ENCODE measurements at places on chromosomes 5 and 9. TPM values are rescaled to one million over a fixed set of nuclear protein-coding genes. Genes with fewer than 3 reads are reported as not detected.

TMEM174 gene
- total RNA-seq = not detected

GRXCR2 gene
- not detected for total RNA-seq

FSTL4 gene
- total RNA-seq = 0.17 TPM

ADGRD2 gene
- total RNA-seq = not detected

ZNF782 gene
- 4.0 TPM for total RNA-seq

SMU1 gene
- total RNA-seq = 33.4 TPM

IFNB1 gene
- not detected for total RNA-seq

FGD3 gene
- total RNA-seq = not detected

EGR1 gene
- total RNA-seq = 4.5 TPM

LVRN gene
- total RNA-seq = 0.44 TPM

NME5 gene
- 2.6 TPM for total RNA-seq

ZNF883 gene
- total RNA-seq = 7.9 TPM

FOXE1 gene
- not detected for total RNA-seq

SUSD3 gene
- 1.3 TPM for total RNA-seq

PRDM9 gene
- total RNA-seq = not detected

LECT2 gene
- not detected for total RNA-seq

REEP2 gene
- total RNA-seq = 8.4 TPM

CNTFR gene
- total RNA-seq = 0.44 TPM

C5orf52 gene
- not detected for total RNA-seq

CXCL14 gene
- total RNA-seq = not detected

CDX1 gene
- total RNA-seq = 0.17 TPM

PALM2AKAP2 gene
- total RNA-seq = 5.1 TPM

LTC4S gene
- total RNA-seq = not detected

IGIP gene
- total RNA-seq = 11.9 TPM

WDR38 gene
- total RNA-seq = not detected

ROR2 gene
- 20.9 TPM for total RNA-seq

UBE2QL1 gene
- total RNA-seq = not detected

C5orf58 gene
- not detected for total RNA-seq

INSL6 gene
- total RNA-seq = not detected

PCDHGB2 gene
- total RNA-seq = 5.1 TPM

C9orf50 gene
- total RNA-seq = 0.44 TPM

PLEKHG4B gene
- total RNA-seq = under 0.01 TPM

KIF24 gene
- 0.50 TPM for total RNA-seq

ZNF622 gene
- 58.6 TPM for total RNA-seq

TYRP1 gene
- total RNA-seq = not detected

PCDHGA2 gene
- 6.6 TPM for total RNA-seq

ASS1 gene
- 225 TPM for total RNA-seq

IL7R gene
- total RNA-seq = 2.2 TPM

All from smooth muscle cell of trachea (primary cell).